ENCODE measurements at places on chromosomes 3 and 15.

- no peak for DNase-seq
These were observed 53.1 kb downstream of the GRIP2 start for GRCh38 chr3:14487086-14487485.

GRCh38 chr3:124784686-124785382 lies 54.6 kb downstream of the UMPS start:
- DNase-seq, result no peak

DNA sequence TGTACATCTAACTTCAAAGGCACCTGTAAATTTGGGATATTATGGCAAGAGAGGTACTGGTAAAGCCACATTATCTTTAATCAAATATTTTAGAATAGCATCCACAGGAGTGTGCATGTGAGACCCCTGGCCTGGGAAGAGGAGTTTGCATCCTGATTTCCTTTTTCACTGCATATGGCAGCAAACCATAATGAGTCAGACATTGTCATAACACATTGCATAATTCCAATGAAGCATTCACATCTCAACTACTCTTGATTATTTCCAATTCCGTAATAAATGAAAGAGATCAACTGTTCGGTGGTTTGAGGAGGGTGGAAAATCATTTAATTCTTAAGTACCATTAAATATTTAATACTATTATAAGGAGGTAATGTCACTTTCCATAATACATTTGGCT lies 215.0 kb downstream of the MECOM start:
- DNase-seq, result no peak

GRCh38 chr3:46215810-46216414 lies 7.8 kb upstream of the CCR1 start:
- DNase-seq, result no peak

DNA sequence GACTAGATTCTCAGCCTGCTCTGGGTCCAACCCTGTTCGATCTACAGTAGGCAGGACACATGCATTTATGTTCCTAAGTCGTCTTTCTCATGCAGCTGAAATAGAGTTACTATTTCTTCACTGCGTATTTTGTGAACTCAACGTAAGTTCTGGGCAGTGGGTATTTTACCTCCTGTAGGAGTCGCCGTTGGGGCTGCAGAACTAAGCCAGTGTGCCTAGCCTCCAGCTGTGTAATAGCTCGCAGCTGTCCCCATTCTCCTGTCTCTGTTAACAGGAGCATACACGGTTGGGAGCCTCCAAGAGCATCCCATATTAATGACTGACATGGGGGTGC lies 58.4 kb upstream of the HRH1 start:
- DNase-seq, result no peak

- DNase-seq, result no peak
These were observed 1.9 kb downstream of the RAB6B start for GRCh38 chr3:133893683-133894352.

DNA sequence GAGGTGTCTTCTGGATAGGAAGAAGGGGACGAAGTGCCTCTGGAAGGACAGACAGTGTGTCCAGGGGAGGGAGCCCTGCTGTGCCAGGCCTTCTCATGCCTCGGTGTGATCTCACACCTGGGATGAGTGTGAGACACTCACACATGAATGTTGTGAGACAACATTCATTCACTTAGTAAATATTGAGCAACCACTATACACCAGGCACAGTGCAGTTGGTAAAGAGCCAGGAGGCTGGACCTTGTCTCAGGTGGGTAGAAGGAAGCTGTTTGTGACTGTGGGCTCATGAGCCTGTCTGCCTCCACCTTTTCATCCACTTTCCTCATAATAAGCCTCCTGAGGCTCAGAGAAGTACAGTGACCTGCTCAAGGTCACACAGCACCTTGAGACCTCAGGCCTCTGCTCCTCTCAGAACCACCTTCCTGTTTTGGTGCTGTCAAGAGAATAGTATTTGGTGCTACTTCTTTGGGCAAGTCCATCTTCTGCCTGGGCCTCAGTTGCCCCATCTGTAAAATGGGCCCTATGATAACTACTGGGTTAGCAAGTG lies 20.9 kb downstream of the SLC6A6 start:
- no peak for DNase-seq

DNA sequence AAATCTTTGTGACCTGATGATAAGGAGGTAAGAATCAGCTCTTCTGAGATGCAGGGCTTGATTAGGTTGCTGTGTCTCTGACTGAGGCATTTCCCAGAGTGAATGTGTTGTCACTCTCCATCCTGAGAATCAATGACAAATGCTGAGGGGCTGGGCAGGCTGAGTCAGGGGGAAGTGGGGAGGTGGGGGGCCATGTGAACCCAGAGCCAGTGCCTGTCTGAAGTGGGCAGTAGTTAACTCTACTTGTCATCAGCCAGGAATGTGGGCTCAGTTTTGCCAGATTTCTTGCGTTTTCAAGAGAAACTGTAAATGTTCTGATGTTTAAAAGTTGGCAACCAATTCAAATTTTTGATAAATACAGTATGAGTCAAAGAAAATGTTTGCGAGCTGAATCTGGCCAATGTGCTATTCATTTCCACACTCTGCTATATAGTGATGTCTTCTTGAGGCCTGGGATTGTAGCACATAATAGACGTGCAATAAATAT lies 3.1 kb upstream of the BNC1 start:
- DNase-seq, result peak; percentile 81
